Endothelial cell (in vitro differentiated cells): ENCODE measurements at places on chromosomes 4 and X.

DNA sequence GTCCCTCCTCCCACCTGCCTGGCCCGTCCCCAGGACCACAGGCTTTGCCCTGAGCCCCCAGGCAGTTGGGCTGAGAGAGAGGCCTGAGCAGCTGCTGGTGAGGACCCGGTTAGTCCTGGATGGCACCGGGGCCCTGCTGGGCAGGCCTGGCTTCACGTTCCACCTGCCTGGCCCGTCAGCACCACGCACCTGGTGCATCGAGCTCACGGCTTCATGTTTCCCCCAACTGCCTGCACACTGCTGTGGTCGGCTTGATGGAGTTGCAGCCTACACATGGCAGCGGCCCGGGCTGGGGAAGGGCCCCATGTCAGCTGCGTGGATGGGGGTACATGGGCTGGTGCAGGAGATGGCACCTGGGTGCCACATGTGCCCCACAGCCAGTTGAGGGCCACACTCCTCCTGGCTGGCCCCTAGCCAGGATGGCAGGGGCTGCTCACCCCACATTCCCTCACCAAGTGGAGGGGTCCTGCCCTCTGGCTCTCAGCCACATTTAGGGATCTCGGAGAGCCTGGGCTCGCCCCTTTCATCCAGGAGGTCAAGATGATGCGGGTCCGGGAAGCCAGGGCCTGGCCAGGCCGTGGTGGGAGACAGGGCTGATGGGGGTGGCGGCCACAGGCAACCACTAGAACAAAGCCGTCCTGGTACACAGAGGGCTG lies 28.5 kb downstream of the NKX1-1 start:
- DNase-seq: no peak

- DNase-seq: peak; percentile 8
Measured at GRCh38 chrX:142804085-142804484, 221.6 kb upstream of the SPANXN4 start.

DNA sequence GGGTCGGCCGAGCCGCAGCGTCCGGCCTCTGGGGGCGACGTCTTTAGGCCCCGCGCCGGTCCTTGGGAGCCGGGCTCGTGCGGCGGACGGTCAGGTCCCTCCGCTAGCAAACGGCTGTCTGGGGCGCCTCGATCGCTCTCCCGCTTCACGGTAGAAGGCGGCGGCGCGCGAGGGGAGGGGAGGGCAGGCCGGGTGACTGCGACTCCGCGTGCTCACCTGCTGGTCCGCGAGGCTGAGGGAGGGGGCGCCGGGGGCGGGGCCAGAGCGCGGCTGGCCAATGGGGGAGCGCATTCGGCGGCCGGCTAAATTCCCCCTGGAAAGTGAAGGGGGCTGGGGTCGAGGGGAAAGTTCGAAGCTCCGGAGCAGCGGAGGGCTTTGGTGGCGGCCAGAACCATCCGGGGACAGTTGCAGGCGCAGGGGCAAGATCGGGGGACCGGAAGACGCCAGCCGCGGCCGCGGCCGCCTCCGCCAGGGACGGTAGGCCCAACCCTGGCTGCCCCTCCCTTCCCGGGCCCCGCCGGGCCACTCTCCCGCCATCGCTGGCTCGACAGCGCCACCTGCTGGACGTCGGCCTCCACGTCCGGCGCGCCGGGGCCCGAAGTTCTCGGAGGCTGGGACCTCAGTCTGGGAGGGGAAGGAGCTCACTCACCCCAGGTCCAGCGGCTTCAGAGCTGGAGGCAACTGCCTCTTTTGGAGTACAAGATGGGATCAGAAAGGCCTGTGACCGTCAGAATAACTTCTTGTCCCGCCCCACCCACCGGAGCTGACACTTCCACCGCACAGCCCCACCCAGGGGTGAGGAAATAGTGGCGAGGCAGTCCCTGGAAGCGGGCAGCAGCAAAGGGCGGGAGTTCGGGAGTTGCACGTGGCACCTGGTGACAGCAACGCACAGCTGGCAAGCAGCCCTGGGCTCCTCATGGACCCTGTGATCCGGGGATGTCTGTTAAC lies 49.9 kb downstream of the ELF4 start:
- peak; percentile 87 for DNase-seq

DNA sequence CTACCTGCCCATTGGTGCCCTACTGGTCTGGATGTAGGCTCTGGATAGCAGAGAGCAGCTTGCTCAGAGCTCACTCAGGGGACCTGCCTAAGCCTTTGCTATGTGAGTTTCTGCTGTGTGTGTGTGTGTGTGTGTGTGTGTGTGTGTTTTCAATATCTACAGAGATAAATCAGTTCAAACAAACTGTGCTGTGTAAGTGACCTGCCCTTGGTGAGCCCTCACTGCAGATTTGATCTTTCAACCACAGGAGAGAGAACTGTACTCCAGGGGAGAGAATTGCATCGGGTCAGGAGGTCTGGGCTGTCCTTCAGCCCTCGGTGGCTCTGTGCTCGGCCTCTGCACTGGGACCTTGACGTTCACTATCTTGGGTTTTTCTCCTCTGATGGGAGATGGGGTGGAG lies 35.0 kb upstream of the CDKN2AIP start:
- DNase-seq: no peak

- no peak for DNase-seq
Measured at GRCh38 chrX:13357925-13358324, 38.1 kb upstream of the ATXN3L start.

DNA sequence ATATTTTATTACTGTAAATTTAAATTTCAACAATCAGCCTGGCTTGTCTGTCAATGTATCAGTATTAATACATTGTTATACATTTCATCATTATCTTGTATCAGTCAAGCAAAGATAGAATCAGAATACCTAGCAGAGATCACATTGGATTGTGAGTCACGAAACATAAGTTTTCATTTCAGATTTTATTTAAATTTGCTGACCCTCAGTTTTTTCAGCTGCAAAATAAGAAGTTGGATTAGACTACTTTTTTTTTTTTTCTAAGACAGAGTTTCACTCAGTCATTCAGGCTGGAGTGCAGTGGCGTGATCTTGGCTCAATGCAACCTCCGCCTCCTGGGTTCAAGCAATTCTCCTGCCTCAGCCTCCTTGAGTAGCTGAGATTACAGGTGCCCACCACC lies 33.4 kb upstream of the NKX3-2 start:
- no peak for DNase-seq

GRCh38 chr4:141196227-141196933 lies 24.3 kb upstream of the ZNF330 start:
- DNase-seq: no peak

DNA sequence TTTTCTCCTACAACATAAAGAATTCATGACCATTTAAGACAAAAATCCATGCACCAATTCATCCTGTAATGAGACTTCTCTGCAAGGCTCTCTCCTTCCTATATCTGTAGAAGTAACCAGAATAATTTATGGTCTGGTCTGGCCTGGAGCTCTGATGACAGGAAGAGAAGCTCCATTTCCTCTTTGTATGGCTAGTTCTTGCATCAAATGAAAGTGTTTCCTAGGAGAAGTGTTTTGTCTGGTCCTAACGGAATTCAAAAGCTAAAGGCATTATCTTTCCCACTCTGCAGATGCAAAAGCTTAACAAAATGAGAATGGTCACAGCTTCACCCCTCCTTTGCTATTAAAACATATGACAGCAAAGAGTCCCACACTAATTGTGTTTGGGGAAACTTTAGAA lies 55.1 kb downstream of the SPATA18 start:
- no peak for DNase-seq

DNA sequence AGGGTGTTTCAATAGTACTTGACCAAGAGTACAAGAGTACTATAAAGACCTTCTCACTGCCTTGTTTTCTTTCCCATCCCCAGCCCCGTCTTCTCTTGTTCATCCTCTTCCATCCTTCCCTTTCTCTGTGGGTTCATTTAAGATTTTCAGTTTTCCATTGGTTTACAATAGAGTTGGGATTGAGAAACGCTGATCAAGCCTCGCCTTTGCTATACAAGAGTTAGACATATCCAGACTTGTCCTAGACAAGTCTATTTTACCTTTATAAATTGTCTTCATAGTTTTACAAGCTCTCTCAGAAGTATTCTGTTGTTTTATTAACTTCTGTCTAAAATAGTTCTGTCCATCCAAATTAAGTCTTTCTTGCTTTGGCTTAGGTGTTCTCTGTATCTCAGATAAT lies 29.6 kb upstream of the SCML1 start:
- DNase-seq: no peak

DNA sequence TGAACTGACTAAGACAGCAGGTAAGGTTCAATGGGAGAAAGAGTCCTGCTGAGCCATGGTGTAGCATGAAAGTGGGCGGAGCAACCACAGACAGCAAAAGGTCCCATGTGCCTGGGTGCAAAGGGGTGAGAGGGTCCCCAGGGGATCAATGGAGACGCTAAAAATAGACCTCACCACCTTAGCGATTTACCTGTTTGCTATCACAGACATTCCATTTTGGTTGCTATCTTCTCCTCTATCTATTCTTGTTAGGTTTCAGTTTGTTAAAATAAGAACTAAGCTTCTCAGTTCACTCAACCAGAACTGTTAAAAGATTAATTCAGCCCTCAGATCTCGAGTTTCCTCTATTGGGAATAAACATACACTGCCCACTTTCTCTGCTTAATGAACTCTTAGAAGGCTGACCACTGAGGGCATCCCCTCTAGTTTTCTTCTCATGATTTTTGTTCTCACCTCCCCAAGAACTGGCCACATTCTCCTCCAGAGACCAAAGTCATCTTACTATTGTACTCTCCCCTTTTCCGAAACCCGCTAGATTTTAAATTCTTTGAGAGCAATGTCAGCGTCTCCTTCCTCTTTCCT lies 136.7 kb downstream of the PARM1 start:
- no peak for DNase-seq

DNA sequence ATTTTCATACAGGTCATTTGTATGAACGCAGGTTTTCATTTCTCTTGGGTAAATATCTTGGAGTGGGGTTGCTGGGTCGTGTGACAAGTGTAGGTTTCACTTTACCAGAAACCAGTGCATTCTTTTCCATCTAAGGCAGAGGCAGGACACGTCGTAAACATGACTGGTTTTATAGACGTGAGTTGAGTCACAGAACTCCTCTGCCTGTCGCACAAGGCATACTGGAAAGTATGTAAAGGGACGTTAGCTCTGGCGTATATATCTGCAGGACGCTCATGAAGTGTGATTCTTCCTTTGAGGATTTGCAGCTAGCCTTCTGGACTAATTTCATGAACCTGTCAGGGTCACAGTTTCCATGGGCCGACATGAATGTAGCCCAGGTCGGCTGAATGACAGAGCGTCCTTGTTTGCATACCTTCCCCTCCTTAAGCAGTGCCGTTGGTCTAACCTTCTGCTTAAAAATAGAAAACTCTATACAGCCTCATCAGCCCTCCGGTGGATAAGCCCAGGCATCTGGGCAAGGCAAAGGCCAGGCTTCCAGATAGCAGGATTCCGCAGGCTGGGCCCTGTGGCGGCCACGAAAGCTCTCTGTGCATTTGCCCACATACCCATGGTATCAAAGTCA lies 106.0 kb downstream of the GPR143 start:
- no peak for DNase-seq

DNA sequence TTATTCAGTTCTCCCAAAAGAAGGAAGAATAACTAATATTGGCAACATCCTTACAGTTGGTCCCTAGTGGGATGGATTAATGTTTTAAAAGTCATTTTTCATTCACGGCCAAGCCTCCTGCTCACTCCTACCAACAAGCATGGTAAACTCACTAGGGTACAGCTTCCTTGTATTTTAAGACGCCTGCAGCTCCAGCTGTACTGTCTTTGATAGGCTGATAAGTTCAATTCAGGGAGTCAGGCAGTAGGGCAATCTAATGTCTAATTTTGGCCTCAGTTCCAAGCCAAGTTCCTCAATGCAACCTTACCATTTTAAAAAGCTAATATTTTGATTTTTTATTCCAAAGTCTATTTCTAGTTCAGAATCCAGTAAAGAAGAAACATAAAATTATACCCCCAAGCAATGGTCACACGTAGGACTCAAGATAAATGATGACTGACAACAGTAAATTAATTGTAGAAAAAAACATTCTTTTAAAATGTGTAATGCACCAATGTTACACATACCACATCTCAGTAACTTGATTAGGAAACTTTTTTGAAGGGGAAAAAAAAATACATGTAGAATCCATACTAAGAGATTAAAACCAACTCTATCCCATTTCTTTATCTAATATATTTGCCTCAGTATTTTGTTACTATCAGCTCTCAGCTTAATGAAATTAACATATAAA lies 9.3 kb downstream of the LCORL start:
- no peak for DNase-seq

DNA sequence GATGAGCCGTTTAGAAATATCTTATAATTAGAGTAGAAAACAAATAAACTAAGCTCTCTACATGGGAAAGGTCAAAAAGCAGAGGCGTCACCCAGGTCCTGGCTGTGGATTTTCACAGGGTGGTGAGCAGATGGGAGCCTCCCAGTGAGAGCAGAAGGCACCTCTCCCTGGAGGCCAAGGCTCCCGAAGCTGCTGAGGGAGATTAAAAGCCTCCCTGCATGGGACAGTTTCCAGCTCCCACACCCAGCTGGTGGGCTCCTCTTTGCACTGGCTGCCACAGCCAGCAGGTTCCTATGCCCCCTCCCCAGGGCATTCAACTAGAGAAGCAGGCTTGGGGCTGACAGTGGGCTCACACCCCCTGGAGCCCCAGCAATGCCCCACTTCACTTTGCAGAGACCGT lies 55.2 kb upstream of the TBC1D9 start:
- no peak for DNase-seq
